ENCODE measurements at places on chromosomes 11 and 22. TPM values are rescaled to one million over a fixed set of nuclear protein-coding genes. Genes with fewer than 3 reads are reported as not detected.

Gene CELSR1
- 0.24 TPM for polyA plus RNA-seq

Gene LBHD1
- polyA plus RNA-seq, result 6.5 TPM

Gene FOLR2
- polyA plus RNA-seq, result not detected

Gene MMP27
- not detected for polyA plus RNA-seq

Gene MYOD1
- polyA plus RNA-seq, result not detected

Gene SYT9
- not detected for polyA plus RNA-seq

Gene FAM168A
- polyA plus RNA-seq, result 1.3 TPM

Gene USP2
- not detected for polyA plus RNA-seq

Gene PKNOX2
- not detected for polyA plus RNA-seq

DNA sequence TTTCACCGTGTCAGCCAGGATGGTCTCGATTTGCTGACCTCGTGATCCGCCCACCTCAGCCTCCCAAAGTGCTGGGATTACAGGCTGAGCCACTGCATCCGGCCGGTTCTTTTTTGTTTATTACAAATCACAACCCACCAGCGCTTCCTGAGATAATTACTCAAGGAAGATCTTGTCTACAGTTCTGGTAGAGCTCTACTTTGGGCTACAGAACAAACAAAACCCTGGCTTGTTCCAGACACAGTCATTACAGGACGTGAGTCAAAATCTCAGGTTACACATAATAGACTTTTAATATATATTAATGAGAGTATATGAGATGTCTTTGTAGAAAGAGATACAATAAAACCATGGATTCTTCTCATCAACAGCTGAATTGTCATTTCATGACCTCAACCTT, 42.8 kb upstream of the NUP50 start:
- DNase-seq, result no peak

- no peak for DNase-seq
Observed at GRCh38 chr11:1563697-1564534, 8.2 kb downstream of the DUSP8 start.

GRCh38 chr11:3000032-3000961, 8.2 kb upstream of the NAP1L4 start:
- DNase-seq, result no peak

DNA sequence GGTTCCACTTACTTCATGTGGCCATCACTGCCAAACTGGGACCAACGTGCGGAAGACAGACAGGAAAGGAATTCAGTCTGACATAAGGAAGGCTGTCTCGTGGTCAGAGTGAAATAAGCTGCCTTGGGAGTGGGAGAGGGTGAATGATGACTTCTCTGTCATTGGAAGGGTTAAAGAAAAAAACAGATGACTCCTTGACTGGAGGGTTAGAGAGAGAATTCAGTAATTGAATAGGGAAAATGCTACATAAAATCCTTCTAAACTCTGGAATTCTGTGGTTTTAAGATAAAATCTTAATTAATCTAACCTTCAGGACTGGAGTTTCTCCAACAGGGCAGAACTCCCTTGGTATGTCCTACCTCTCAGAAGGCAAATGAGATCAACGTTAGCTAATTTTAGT, 33.8 kb downstream of the RAB30 start:
- DNase-seq, result no peak

DNA sequence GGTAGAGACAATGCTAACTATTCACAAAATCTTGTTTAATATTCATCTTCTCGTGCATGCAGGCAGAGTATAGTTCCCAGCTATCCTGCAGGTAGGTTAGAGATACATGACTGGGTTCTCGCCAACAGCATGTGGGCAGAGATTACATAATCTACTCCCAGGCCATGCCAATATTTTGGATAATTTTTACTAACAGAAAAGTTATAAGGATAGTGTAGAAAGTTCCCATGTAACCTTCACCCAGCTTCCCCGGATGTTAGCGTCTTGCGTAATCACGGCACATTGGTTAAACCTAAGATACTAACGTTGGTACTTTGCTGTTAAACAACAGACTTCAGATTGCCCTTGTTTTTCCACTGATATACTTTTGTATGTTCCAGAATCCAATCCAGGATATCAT, 215.5 kb upstream of the LARGE1 start:
- no peak for DNase-seq

DNA sequence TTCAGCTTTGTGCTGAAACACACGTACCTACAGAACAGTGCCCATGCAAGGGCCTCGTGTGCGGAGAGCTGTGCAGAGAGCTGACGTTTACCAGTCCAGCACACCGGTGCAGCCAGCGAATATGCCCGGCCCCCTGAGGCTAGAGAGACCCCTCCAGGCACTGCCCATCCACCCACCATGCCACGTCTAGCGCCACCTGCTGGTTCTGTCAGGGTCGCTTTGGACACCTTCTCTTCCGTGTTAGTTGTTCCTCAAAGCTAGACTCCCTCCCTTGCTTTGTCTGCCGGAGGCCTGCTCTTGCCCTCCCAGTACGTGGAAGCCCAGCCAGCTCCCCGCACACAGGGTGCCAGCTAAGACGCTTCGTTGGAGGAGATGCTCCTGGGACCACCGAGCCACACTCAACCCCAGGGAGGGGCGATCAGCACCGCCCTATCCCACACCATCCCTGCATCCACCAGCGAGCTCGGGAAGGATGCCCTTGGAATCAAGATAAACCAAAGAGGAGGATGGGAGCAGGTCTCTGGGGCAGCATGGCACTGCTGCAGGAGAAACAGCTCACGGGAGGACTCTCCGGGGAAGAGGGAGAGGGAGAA, 43.4 kb downstream of the CPT1A start:
- no peak for DNase-seq

DNA sequence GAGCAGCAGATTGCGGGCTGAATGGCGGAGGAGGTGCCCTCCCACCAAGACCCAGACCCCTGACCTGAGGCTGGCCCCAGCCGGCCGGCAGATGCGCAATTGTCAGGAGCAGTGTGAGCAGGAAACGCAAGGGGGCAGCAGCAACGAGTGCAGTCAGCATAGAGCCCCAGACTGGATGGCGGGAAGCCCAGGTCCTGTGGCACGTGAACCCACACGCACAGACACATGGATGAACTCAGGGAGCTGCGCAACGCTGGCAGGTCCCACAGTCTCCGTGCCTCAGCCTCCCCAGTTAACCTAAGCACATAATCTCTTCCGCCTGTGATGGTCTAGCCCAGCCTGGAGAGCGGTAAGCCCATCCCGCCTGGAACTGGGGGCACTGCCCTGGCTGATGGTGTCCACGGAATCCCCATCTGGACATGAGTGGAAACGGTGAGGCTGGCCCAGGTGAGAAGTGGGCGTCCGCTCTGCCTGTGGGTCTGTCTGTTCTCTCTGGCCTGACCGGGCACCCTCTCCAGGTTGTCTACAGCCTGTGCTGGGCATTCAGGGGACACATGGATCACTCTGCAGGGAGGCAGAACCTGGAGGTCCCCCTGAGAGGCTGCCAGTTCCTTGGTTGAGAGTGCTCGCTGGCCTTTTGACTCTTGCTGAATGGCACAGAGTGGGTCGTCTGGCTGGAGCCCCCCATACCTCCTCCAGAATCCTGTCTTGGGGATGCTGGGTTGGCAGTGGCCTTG, 626 bp upstream of the TBX10 start:
- peak; percentile 53 for DNase-seq

DNA sequence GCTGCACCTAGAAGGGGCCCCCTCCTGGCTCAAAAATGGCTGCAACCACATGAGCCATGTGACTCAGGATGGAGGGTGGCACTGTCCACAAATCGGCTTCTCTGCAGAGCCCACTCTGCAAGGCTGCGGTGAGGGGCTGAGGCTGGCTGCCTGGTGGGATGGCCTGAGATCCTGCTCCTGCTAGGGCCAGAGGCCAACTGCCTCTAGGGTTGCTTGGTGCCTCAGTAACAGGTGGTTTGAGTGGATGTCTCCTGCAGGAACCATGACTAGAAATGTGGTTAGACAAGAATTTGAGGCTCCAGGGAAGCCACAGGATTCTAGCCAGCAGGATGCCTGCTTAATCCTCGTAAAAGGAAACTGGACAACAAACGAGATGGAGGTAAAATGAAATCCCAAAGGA, 17.1 kb downstream of the PATZ1 start:
- no peak for DNase-seq

- no peak for DNase-seq
Observed at GRCh38 chr11:134488512-134488911, 76.5 kb upstream of the B3GAT1 start.

DNA sequence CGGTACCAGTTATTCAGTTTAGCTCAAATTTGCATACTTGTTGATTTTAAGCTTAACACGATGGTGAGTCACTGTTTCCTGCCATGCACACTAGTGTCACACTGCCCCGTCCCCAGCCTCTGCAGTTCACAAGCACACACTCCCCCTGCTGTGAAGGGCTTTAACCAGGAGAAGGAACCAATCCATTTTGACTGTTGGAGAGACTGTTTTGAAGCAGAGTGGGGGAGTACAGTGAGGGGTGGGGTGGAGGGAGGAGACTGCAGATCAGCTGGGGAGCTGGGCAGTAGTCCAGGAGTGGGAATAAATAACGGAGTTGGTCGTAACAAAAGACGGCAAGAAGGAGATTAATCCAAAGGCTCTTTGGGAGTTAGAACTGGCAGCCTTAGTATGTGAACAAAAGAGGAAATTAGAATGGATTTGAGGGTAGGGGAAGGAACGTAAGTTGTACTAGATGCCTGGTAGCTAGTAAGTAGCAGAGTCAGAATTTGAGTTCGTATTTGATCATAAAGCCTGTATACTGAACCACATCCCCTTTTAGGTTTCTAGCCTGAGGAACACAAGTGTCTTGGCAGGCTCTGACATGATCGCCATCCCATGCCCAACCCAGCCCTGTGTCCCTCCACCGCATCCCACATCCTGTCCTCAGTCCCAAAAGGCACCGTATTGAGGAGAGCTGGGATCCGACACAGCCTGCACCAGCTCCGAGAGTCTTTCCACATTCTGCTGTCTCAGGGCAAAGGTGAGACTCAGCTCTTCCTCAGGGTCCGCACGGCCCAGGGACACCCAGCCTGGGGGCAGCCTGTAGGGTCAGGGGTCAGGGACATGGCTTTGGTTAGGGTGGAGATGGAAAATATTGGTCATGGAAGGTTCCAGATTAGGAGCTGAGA, 862 bp downstream of the TPP1 start:
- peak; percentile 58 for DNase-seq

DNA sequence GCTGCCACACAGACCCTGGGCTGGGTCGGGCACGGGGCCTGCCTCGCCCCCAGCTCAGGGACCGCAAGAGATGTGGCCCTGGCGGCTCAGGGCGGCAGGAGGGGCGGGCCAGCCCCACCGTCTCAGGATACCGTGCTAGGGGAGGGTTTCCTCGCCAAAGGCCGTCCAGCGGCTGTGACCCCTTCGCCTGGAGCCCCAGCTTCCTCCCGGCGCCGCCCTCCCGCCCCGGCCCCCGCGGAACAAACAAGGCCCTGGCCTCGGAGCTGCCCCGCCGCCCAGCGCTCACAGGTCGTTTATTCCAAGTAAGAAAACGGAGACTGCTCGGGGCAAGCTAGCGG, 543 bp upstream of the AP2A2 start:
- DNase-seq, result no peak

- DNase-seq, result no peak
Observed at GRCh38 chr11:23688411-23688810, 808.4 kb upstream of the LUZP2 start.

DNA sequence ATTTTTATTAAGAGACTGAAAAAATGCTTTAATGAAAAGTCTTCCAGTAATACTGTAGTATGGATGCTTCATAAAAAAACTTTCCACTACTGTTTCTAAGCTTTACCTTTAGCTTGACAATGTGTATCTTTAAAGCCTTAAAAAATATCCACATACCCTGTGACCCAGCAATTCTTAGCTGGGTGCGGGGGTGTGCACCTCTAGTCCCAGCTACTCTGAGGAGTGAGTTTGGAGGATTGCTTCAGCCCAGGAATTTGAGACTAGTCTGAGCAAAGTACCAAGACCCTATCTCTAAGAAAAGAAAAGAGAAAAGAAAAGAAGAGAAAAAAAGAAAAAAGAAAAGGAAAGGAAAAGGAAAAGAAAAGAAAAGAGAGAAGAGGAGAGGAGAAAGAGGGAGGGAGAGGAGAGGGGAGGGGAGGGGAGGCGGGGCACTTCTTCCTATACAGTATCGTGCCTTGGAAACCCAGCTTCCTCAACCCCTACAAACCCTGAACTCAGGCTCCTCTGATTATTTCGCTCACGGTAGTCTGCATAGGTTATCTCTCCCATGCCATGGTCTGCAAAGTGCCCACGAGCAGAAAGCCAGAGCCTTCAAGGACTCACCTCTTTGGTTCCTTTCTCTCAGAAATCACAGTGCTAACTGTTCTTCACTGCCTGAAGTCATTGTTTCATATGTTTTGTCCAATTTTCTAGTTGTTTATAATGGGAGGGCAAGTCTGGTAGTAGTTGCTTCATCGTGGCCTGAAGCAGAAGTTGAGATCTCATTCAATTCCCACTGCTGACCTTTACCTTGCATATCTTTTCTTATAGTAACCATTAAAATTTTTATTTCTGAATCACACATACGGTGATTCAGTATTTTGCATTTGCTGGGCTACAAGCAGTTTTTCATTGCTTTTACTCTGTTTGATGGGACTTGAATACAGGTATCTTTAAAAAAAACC, 82.2 kb downstream of the FAM83F start:
- no peak for DNase-seq

Data from immature natural killer cell (primary cell).